ENCODE measurements at places on chromosomes 2 and 18. TPM values are rescaled to one million over a fixed set of nuclear protein-coding genes. Genes with fewer than 3 reads are reported as not detected.

ALPP gene
- total RNA-seq = not detected

DNAH7 gene
- 0.20 TPM for total RNA-seq

- DNase-seq = no peak
Observed at GRCh38 chr2:74671479-74671878, 17.4 kb downstream of the SEMA4F start.

DNA sequence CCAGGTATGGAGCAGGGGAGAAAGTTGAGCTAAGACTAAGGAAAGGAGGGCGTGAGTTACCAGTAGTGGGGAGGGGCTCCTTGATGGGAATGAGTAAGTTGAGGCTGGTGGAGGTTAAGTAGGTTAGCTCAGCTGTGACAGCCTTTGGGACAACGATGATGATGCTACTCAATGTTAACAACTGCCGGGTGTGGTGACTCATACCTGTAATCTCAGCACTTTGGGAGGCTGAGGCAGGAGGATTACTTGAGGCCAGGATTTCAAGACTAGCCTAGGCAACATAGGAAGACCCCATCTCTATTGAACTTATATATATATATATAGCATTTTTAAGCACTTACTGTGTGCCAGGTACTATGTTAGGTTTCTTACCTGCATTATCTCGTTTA is 48.4 kb downstream of the HK2 start:
- DNase-seq = no peak

HAAO gene
- not detected for total RNA-seq

GRCh38 chr2:33071591-33071990 is 124.8 kb downstream of the LTBP1 start:
- no peak for DNase-seq

TSPYL6 gene
- total RNA-seq = not detected

DNA sequence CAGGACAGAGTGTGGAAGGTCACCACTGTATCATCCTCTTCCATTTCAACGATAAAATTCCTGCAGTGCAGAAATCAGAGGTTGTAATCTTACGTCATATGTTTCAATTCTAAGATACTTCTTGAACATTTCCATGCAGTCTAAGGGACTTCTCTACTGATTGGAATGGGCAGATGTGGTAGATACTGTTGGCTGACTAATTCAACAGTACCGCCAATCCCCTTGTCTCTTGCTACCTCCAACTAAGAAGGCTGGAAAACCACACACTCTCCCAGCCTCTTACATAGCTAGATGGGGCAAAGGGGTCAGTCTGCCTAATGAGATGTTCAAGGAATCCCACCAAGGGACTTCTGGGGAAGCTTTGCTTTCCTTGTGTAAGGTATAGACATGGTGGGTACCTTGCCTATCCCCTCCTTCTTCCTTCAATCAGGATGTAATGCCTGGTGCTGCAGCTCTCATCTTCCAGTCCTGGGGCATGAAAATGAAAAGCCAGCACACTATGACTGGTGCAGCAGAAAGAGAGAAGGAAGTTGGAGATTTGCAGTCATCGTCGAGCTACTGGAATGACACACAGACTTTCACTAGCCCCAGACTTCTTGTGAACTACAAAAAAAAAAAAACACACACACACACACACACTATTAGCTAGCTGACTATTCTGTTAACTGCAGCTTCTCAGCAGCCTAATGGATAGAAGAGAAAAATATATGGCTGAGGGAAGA is 84.1 kb downstream of the ALPK2 start:
- no peak for DNase-seq

CCDC195 gene
- total RNA-seq = not detected

- no peak for DNase-seq
Observed at GRCh38 chr2:217077831-217078407, 218.1 kb upstream of the TNP1 start.

DNA sequence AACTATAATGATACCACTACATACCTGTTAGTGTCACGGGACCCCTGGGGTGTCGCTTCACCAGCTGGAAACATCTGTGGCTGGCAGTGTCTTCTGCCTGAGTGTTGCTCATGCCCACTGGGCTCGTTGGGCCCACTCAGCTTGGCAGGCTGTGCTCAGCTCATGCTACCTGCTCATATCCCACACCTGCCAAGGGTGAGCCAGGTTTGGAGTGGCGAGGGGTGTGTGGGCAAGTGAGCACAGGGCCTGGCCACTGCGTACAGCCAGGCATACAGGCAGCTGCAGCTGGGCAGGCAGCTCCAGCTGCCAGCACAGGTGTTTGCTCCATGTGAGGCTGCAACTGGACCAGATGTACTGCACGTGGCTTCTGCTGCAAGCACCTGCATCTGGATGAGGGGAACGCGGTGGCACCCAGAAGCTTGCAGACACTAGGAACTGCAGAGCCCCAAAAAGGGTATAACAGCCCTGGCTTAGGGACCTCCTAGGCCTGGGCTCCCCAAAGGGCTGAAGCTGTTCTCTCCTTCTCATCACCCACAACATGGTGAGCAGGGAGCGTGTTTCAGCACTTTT is 70.1 kb downstream of the SUCLG1 start:
- DNase-seq = no peak

GRCh38 chr2:205998583-205998982 is 87.4 kb downstream of the INO80D start:
- DNase-seq = no peak

- DNase-seq = no peak
Observed at GRCh38 chr2:116094196-116094595, 1651.8 kb downstream of the DPP10 start.

TTN gene
- 2.0 TPM for total RNA-seq

- DNase-seq = no peak
Observed at GRCh38 chr2:180203972-180204371, 196.9 kb upstream of the CWC22 start.

HMSD gene
- total RNA-seq = 0.81 TPM

DNA sequence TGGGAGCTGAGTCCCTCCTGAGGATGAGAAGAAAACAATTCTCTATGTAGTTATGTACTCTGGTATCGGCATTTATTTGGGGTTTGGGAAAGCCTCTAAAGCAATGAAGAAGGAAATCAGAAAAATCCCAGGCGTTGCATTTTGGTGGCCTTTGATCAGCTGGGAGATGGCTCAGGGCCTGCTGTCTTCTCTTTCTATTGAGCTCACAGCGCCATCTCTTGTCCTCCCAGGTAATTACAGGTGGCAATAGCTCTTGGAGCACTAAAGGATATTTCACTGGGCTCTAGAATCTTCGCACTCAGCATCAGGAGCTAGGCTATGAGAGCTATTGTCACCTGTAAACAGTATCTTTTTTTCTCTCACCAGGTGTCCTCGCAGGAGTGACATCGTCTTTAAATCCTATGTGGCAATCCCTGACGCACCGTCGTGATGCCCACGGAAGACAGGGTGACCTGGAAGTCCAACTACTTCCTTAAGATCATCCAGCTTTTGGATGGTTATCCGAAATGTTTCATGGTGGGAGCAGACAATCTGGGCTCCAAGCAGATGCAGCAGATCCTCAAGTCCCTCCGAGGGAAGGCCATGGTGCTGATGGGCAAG is 76.1 kb upstream of the PMAIP1 start:
- peak; percentile 40 for DNase-seq

GRCh38 chr18:35971661-35972196 is 750 bp upstream of the RMP24 start:
- DNase-seq = peak; percentile 3

GRCh38 chr2:197057959-197058358 is 131.5 kb upstream of the PGAP1 start:
- DNase-seq = no peak

ALPI gene
- total RNA-seq = not detected

RGPD4 gene
- total RNA-seq = not detected

RTN4 gene
- total RNA-seq = 302 TPM

TSN gene
- total RNA-seq = 89.7 TPM

SP140 gene
- 0.89 TPM for total RNA-seq

- DNase-seq = no peak
Observed at GRCh38 chr2:43518181-43518580, 77.7 kb downstream of the THADA start.

Measured in NCI-H460 (cell line).